ENCODE measurements at places on chromosomes 13 and 19.

DNA sequence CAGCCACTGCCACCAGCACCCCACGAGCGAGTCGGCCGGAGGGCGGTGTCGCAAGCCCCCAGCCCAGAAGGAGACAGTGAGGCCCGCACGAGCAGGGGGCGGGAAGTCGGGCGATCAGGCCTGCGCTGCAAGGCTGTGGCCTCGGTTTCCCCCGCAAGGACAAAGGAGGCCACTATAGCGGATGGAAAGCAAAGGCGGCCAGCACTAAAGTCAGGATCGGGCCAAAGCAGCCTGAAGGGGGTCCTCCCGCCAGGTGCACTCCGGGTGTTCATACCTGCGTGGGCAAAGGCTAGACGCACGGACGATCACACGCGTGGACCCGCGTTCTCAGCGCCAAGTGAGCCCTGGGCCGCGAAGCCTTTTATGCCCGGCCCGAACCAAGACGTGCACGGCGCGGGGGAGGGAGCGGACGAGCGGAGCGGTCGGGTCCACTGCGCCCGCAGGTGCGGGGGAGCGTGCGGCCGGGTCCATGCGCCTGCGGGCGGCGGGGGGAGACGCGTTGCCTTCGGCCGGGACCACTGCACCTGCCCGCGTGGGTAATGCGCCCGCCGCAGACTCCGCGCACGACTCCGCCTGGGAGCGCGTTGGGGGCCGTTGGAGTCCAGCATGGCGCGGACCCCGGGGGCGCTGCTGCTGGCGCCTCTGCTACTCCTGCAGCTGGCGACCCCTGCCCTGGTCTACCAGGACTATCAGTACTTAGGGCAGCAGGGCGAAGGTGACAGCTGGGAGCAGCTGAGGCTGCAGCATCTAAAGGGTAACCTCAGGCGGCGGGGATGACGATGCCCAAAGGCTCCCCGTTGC, at the start of the genes PRDX2 and THSD8:
TSS of gene PRDX2 (minus strand) at position 335 of the 801 bp plus-strand sequence. CDS start 539 bp downstream, outside the sequence.
TSS of gene THSD8 (plus strand) at position 604 of the 801 bp plus-strand sequence. CDS start at position 607, 3 bp downstream.
- DNase-seq: no peak

GRCh38 chr13:95552539-95553441, at the start of gene CLDN10:
Gene CLDN10, plus strand, starts transcription at chr13:95552720. Its CDS starts 34 bp downstream, at chr13:95552754.
- DNase-seq: no peak

- no peak for DNase-seq
These were observed 58.7 kb downstream of the SIAH3 start for GRCh38 chr13:45792827-45793303.

GRCh38 chr19:4368128-4368820, 24.9 kb downstream of the MPND start:
- DNase-seq: no peak

DNA sequence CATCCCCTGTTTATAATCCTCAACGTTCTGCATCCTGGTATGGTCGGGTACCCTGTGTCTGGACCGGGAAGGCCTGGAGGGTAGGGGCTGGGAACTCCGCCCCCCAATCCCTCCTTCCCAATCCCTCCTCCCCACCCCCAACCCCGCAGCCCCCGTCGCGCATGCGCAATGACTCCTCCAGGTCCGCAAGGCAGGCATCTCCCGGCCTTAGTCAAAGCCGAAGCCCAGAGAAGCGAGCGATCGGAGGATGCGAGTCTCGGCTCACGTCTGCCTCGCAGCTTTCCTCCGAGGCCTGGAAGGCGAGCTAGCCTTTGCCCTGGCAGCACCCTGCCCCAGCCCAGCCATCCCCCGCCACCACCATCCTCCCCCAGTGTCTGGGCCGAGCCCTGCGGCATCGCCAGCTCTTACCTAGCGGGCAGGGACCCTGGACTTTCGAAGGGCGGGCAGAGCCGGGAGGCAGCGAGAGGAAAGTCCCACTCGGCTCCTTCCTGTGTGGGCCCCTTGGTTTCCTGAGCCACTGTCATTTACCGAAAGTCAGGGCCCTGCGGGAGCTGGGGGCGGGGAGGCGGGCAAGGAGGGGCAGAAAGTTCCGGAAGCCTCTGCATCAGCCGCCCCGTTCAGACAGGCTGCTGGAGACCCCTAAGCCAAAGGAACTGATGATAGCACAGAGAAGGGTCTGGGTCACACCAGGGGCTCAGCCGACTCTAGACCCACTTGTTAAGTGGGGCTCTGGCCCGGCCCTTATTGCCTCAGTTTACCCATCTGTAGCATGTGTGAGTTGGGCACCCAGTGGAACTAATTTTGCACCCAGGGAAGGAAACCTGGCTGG, at the start of gene JAK3:
TSS of gene JAK3 (minus strand) at position 445 of the 829 bp plus-strand sequence. CDS start 3,565 bp downstream, outside the sequence.
- DNase-seq: no peak

GRCh38 chr19:39405958-39406655, 540 bp upstream of the ZFP36 start:
- no peak for DNase-seq

- DNase-seq: no peak
These were observed 25.3 kb upstream of the ZNF14 start for GRCh38 chr19:19758164-19758563.

DNA sequence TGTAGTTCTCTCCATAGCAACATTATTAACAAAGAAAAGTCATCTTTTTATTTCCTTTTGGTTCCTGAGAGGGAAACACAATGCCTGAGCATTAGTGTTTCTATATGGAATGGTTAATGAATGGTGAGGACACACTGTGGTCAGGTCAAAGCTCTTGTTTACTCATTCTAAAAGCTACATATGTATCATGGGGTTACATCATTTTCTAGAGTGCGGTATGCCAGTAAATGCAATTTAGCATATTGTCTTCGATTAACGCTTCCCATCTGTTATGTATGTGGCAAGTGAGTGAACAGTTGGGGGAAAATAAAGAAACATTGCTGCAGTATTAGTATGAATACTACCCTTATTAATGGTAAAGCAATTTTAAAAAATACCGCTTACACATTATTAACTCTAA, 1152.2 kb upstream of the SPRY2 start:
- no peak for DNase-seq

GRCh38 chr13:45195421-45195820, 5.4 kb downstream of the KCTD4 start:
- DNase-seq: no peak

GRCh38 chr13:29270271-29270985, 325.1 kb downstream of the SLC7A1 start:
- DNase-seq: no peak

DNA sequence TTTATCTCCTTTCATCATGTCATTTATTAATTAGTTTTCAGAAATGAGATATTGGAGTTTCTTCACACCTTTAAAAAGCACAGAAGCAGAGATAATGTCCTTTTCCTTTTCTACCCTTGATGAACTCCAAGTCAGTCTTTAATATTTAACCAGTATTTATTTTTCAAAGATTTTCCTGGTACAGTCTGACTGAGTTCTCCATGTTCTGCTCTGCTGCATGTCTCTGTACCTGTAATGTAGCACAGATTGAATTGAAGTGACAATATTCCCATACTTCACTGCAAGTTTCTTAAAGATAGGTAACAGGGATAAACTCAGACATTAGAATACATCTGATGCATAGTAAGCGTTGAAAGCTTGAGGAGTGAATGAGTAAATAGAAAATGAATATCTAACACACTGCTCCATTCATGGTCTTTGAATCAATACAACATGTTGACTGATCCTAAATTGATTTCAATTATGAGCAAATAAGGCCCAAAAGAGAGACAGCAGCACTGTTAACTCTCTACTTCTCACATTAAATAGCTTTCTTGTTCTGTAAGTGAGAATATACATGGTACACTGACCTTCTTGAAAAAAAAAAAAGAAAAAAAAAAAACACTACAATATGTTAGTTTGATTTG, 1323.6 kb upstream of the PRR20A start:
- DNase-seq: no peak

- no peak for DNase-seq
These were observed 4.6 kb downstream of the PIK3R2 start for GRCh38 chr19:18157465-18158063.

DNA sequence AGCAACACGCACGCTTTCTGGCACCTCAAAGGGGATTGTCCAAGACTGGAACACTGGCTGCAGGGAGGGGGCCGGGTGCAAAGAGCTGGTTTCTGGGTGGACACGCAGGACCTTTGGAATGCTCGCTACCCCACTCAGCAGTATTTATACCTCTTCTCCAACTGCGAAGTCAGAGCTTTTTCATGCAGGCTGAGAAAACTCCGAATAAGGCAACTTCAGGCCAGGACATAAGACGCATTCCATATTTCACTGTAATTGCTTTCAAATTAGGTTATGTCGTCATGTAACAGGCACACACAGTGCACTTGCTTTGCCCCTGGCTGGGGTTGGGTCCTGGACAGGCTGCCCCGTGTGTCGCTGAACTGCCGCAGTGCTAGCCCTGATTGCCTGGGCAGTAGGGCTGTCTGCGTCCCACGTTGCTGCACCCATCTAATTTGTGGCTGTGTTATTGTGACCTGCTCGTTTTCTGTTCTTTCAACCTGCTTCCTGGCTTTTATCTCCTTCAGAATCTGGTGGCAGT, 44.5 kb downstream of the ACTN4 start:
- no peak for DNase-seq

DNA sequence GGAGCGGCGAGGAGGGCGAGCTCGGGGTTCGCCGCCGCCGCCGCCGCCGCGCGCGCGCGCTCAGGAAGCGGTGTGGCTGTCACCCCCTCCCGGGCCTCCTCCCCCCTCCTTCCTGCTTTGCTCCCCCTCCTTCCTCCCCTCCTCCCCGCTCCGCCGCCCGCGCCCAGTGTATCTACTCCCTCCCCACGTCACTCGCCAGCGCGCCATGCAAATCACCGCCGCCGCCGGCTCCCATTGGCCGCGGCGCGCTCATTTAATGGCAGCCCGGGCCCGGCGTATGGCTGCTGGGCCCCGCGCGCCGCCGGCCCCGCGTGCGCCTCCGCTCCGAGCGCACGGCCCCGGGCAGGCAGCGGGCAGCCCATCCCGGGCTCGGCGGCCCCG, 335 bp upstream of the SOX1 start:
- peak; percentile 96 for DNase-seq

GRCh38 chr13:111443981-111444380, 123.5 kb downstream of the TEX29 start:
- DNase-seq: no peak

DNA sequence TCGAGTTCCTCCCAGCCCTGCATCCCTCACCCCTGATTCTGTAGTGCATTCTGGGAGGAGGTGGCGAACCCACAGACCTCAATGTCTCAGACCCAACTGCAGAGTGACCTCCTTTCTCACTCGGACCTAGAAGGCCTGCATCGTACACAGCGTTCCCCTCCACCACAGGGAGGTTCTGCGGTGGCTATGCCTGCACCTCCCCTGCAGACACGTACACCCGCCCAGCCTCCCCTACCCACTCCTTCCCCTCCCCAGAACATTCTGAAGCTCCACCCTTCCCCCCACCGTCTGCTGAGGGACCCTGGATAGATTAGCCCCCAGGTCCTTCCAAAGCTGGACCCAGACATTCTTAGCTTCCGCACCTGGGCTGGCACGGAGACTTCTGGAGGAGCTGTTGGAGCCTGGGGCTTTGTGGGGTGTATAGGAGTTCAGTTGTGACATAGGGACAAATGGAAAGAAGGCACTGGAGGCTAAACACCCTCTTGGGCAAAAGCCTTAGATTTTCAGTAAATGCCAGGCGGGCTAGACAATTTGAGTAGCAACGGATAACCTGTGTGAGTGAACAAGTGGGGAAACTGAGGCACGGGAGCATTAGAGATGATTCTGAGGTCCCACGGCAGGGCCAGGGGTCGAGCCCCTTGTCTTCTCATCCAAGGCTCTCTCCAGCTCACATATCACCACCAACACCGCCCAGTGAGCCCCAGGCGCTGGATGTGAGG, 420 bp upstream of the FSD1 start:
- no peak for DNase-seq

- DNase-seq: no peak
These were observed 26.7 kb upstream of the NANOS3 start for GRCh38 chr19:13849991-13850909.

DNA sequence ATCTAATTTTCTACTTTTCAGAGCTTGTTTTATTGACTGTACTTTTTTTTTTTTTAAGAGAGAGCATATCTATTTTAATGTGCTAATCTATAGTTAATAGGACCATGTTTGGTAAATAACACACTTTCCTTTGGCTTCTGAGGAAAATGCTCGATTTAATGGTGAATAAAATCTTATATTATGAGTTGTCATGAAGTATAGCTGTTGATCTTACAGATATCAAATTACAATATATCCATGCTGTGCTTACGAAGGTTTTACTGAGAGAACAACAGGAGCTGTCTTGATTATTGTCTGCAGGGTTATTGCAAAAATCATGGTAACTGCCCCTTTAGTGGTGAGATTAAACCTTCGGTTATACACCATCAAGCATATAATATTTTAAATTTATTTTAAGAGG, 29.6 kb downstream of the URI1 start:
- no peak for DNase-seq

DNA sequence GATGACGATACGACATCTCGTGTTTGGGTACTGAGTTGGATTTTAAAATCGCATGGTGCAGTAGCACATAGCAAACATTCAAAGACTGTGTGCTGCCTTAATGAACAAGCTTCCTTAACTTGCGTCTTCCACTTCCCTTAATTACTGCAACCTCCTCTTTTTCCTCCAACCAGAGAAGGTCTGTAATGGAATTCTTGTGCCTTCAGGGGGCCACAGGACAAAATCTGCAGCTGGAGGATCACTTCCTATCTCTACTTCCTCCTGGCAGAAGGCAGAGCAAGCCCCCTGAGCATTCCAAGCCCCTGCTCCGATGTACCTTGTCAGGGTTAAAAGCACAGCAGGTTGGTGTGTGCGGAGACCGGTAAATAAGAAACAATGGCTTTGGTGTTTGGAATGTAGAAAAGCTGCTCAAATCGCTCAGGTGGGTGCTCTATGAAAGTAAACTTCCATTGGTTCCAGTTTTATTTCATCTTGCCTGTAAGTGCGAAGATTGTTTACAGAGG, 151.3 kb upstream of the UQCRFS1 start:
- no peak for DNase-seq

DNA sequence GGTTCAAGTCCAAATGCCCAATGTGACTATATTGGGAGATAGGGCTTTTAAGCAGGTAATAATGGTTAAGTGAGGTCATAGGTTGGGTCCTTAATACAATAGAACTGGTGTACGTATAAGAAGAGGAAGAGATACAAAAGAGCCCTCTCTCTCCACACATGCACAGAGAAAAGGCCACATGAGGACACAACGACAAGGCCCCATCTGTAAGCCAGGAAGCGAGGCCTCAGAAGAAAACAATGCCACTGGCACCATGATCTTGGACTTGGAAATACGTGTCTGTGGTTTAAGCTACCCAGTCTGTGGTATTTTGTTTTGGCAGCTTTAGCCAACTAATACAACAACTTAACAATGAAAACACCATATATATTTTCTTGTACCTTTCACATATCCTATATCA, 23.4 kb upstream of the RFC3 start:
- DNase-seq: no peak
